ENCODE measurements at places on chromosomes 6 and 20.

DNA sequence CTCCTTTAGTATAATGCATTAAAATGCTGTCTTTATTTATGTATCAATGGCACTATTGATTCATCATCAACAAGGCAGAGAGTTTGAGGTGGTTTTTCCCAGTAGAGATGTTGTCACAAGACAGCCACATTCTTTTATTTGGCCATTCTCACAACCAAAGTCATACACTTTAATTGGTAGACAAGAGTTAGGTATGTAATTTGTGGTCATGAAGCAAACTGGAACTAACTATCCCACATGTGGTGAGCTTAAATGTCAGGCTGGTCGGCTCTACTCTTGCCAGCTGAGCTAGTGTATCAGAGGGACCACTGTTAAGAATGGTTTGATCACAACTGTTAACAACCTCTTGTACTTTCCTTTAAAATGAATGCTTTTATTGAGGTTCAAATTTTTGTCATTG is 714.6 kb downstream of the CD109 start:
- DNase-seq, result no peak

- DNase-seq, result no peak
Observed at GRCh38 chr6:126170978-126171382, 168.9 kb upstream of the CENPW start.

- DNase-seq, result no peak
Observed at GRCh38 chr6:141252828-141253608, 879.7 kb upstream of the GJE1 start.

GRCh38 chr20:610130-611046 is at the start of gene TCF15:
TCF15 (minus strand) TSS chr20:610309; CDS start chr20:610237, 72 bp downstream.
- DNase-seq, result no peak

DNA sequence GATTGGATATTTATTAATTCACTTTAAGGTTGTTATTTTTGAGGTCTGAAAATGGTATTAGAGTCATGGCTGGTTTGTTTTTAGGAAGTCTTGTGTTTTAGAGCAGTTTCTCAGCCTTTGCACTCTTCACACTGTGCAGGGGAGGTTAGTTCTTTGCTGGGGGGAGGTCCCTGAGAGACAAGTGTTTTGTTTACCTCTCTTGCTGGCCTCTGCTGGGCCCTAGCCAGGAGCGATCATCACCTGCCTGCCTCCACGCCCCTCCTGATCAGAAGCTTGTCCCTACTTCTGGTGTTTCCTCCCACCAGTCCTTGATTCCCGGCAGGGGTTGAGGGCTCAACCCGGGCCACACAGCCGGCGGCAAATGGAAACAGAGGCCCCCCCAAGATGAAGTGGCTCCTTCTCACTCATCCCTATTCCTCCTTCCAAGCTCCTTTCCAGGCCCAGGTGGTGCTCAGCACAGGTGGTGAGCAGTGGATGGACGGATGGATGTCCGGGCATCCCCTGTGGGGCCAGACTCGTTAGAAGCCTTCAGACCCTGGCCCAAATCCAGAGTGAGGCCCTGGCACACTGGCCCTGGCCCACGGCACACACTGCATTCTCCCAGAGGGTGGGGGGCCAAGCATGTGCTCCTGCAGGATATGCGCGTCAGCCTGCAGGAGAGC is 51.3 kb downstream of the GRM4 start:
- DNase-seq, result peak; percentile 85

- DNase-seq, result no peak
Observed at GRCh38 chr6:16244446-16244845, 6.1 kb downstream of the GMPR start.

DNA sequence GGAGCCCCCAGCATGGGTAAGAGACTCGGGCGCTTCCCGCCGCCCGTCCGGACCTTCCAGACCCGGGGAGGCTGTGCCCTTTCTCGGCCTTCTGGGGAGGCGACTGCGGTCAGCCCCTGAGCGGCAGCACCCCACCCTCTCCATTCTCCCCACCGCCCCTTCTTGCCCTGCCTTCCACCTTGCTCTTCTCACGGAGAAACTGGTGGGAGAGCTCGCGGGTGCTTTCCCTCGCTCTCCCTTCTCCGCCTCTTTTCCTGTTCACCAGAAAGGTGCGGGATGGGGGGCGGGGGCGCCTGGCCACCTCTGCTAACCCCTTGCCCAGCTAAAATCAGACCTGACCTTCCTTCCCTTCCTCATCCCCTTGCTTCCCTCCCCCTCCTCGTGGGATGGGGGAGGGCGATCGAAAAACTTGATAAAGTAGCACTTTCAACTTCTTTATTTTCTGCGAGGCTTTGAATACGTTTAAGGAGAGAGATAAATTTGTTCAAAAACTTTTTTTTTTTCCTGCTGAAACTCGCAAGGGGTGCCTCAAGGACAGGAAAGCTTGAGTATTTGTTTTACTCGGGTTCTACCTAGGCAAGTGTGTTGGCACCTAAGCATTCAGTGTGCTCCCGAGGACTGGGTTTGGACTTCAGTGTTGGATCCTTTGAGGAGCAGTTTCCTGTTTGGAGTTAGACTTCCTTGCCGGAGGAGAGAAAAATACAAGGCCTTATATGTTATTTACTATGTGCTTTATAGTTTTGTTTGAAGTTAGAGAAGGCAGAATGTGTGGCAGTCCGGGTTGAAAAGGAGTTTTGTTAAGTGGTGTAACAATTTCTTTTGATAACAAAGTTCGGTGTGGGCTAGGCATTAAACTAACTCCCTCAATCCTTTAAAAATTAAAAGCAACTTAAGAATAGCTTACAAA is 897 bp downstream of the CD2AP start:
- peak; percentile 38 for DNase-seq

DNA sequence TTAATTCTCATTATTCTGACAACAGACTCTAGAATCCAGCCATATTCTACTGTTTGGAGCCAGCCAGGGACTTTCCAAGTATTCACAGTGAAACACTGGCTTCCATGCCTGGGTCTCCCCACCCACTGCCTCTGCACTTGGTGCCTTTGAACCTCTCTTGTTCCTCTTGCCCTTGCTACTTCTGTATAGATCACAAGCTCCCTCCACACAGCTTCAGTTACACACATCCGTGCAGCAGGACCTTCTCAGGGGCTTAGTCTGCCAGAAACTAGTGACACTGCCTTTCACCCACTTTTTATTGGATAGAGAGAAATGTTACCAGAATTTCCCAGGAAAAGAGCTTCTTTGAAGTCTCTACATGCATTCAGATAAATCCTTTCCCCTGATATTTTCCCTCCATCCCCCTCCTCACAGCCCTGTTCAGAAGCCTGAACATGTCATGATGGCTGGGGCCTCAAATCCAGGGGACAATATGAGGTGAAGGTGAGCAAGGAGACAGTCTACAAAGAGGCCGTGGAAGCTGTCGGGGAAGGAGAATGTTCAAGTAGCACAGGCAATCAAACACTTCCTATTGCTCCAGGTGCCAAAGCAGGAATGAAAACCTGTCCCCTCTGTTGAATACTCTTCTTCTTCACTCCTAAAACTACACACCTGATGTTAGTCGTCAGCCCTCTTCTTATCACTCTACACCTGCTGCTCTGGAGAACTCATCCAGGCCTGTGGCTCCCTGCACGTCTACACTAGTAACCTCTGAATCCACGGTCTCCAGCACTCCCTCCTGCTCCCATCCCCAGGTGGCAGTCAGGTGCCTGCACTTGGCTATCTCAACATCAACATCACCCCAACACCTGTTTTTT is 20.2 kb upstream of the HLA-DOA start:
- DNase-seq, result no peak

GRCh38 chr6:166152660-166153059 is 15.0 kb downstream of the TBXT start:
- no peak for DNase-seq

GRCh38 chr20:54619181-54619580 is 143.8 kb downstream of the DOK5 start:
- DNase-seq, result no peak
